ENCODE measurements at places on chromosomes 2 and 18. TPM values are rescaled to one million over a fixed set of nuclear protein-coding genes. Genes with fewer than 3 reads are reported as not detected.

DNA sequence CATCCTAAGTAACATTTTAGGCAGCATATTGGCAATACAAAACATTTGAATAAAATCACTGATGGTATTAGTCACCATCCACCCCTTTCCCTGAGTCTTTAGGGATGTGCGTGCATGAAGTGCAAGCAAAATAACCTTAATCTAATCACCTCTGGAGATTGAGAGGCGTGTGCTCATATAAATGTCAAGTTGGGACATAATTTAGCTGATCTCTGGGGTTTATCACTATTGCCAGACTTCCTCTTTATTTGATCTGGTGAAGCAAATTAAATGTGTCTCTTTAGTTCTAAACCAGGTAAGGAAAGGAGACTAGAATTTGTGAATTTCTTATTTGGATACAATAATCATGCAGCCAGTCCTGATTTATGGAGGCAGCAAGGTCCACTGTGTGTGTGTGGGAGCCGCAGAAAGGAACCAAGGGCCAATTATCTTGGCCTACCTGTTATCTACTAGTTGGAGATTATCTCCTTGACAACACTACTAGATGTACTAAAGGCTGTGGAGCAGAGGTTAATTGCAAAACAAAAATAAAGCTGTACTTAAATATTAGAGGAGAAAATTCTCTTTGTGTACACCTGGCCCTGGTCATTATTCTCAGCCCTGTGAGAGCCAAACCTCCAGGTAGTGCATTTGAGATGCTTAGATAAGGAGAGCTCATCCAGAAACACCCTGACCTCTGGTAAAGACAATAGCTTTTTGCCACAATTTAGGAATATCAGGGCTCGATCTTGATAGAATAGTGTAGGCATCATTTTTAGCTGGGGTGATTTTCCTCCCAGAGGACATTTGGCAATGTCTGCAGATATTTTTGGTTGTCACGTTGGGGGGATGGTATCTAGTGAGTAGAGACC is 78.2 kb downstream of the HRH4 start:
- DNase-seq = no peak

GRCh38 chr2:222671259-222672067 is at the start of gene MOGAT1:
MOGAT1 (plus strand) TSS chr2:222671658; CDS start chr2:222671786, 128 bp downstream.
- peak; percentile 15 for DNase-seq

GRCh38 chr2:56475191-56475590 is 291.4 kb downstream of the CCDC85A start:
- DNase-seq = no peak

GRCh38 chr2:96409820-96410164 is 74.2 kb downstream of the NCAPH start:
- DNase-seq = no peak

Gene DSEL
- 8.8 TPM for total RNA-seq

Gene MROH2A
- total RNA-seq = not detected

DNA sequence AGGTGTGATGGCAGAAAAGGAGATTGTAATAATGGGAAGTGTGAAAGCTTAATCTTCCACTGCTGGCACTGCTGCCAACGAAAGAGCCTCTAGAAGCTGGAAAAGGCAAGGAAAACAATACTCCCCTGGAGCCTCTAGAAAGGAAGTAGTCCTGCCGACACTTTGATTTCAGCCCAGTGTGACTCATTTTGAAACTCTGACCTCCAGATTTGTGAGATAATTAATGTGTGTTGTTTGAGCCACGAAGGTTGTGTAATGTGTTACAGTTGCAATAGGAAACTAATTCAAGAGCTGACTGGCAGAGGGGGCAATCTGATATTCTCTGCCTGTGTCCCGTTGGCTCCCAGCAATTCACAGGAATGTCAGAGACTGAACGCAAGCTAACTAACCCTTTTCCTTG is 219.2 kb upstream of the UBE2E3 start:
- no peak for DNase-seq

Gene REG3A
- total RNA-seq = not detected

- DNase-seq = no peak
Measured at GRCh38 chr18:55283309-55283708, 304.7 kb downstream of the TCF4 start.

DNA sequence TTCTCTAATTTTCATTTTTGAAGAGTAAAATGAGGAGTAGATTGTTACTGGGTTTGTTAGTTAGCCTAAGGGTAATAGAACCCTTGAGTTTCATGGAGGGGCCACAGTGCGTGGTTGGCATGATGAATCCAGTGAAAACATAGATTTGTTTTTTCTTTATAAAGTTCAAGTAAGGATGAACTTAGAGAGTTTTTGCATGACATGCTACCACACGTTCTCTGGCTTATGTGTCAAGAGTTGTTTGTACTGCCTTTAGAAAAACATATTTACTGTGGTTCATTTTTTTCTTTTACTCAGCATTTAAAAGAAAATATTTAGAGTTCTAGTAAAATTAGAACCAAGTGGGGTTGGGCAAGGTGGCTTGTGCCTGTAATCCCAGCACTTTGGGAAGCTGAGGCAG is 21.8 kb downstream of the RBM44 start:
- DNase-seq = no peak
